ENCODE measurements at places on chromosomes 7 and 10. TPM values are rescaled to one million over a fixed set of nuclear protein-coding genes. Genes with fewer than 3 reads are reported as not detected.

GRCh38 chr10:13750299-13751190, 163.8 kb downstream of the PRPF18 start:
- no peak for DNase-seq
- H3K27me3 ChIP-seq, result no peaks in the 10 kb centered on the region
- no peak overlapping the region for H3K27ac ChIP-seq
- H3K4me3 ChIP-seq, result no peak overlapping the region
- H3K36me3 ChIP-seq, result no peaks in the 10 kb centered on the region

DNA sequence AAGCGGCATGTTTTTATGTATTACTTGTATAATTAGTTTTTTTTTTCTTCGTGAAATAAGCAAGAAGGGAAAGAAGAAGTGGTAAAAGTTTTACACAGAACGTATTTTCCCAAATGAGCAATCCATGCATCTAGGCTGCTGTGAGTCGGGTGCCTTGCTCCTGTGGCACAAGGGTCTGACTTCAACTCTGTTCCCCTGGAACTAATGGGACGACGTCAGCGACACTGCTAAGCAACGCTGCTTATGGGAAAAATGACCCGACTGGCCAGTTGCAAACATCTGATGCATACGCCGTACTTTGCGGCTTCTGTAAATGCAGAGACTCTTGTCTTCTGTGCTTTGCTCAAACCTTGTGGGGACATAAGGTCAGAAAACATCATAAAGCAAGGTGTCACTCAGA, 66.3 kb downstream of the MPP7 start:
- H3K4me3 ChIP-seq, result no peak overlapping the region
- no peaks in the 10 kb centered on the region for H3K36me3 ChIP-seq
- no peaks in the 10 kb centered on the region for H3K4me1 ChIP-seq
- H3K27me3 ChIP-seq, result no peaks in the 10 kb centered on the region

- H3K27ac ChIP-seq, result peak overlapping the region; percentile 17
- no peaks in the 10 kb centered on the region for H3K27me3 ChIP-seq
- no peaks in the 10 kb centered on the region for H3K36me3 ChIP-seq
- H3K4me1 ChIP-seq, result peaks cover 2% of the 10 kb centered on the region
- H3K4me3 ChIP-seq, result no peak overlapping the region
These were observed 201.2 kb downstream of the KCNMA1 start for GRCh38 chr10:77436257-77436975.

- H3K27me3 ChIP-seq, result no peaks in the 10 kb centered on the region
- peak; percentile 54 for DNase-seq
- H3K27ac ChIP-seq, result no peak overlapping the region
- H3K4me3 ChIP-seq, result no peak overlapping the region
- H3K36me3 ChIP-seq, result no peaks in the 10 kb centered on the region
- H3K4me1 ChIP-seq, result no peaks in the 10 kb centered on the region
These were observed 45.1 kb upstream of the INPP5A start for GRCh38 chr10:132492323-132493025.

DNA sequence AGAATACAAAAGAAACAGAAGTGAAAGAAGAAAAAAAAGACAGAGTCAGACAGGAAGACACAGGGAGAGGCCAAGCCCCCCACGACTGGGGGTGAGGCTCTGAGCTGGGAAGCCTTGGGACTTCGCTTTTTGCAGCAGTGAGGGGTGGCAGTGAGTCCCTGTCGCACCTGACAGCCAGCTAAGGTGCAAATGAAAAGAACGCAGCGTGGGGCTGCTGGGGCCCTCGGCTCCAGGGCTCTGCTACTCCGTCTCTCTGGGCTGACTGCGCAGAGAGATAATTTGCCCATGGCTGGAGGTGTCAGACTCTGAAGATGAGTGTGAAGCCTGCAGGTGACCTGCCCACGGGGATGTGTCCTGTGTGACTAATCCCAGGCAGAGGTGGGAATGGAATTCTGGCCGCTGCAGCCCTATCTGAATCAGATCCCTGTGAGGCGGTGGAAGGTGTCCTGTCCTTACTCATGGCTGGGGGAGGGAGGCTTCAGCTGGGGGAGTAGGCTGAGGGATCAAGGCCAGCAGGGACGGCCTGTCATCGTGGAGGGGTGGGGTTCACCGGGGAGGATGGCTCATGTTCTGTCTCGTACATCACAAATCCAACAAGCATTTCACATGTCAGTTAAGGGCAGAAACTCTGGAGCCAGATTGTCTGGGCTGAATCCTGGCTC, 96.4 kb downstream of the SLIT1 start:
- H3K27me3 ChIP-seq, result no peaks in the 10 kb centered on the region
- no peak overlapping the region for H3K27ac ChIP-seq
- no peaks in the 10 kb centered on the region for H3K4me1 ChIP-seq
- no peak overlapping the region for H3K4me3 ChIP-seq
- no peaks in the 10 kb centered on the region for H3K36me3 ChIP-seq
- DNase-seq, result no peak

GRCh38 chr10:89652806-89653370, 7.8 kb upstream of the PANK1 start:
- H3K4me3 ChIP-seq, result no peak overlapping the region
- no peaks in the 10 kb centered on the region for H3K36me3 ChIP-seq
- H3K27me3 ChIP-seq, result no peaks in the 10 kb centered on the region
- no peaks in the 10 kb centered on the region for H3K4me1 ChIP-seq

GRCh38 chr7:32476816-32477648, 13.1 kb downstream of the LSM5 start:
- no peak overlapping the region for H3K27ac ChIP-seq
- no peak overlapping the region for H3K4me3 ChIP-seq
- H3K36me3 ChIP-seq, result no peaks in the 10 kb centered on the region
- no peak for DNase-seq
- H3K27me3 ChIP-seq, result no peaks in the 10 kb centered on the region

DNA sequence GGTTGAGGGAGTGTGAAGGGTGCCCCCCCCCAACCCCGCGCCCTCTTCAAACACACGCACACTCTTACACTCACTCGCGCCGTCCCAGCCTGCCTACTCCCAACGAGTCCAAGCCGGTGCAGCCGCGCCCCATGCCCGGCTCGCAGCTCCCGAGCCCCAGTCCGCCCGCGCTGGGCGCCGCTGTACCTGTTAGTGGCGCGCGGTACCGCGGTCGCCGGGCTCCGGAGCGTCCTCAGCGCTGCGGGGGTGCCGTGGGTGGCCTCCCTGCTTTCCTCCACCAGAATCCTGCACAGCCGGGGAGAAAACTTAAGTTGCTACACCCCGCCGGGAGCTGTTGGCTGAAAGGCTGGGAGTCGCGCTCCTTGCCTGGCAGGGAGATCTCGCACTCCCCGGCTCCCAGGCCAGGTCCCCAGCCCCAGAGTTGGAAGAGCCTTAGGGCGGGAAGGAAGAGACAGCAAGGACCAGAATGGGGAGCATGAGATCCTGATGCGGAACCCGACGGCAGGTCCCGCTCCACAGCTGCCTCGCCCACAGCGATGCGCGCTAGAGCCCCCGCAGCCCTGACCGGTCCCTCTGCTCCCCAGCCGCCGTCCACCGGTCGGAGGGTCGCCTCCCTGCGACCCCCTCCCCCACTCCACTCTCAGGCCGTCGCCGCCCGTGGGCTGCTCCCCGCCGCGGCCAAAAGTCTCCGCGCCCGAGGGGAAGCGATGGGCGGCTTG, 863 bp downstream of the ST8SIA6 start:
- no peak overlapping the region for H3K27ac ChIP-seq
- no peaks in the 10 kb centered on the region for H3K36me3 ChIP-seq
- H3K4me1 ChIP-seq, result no peaks in the 10 kb centered on the region
- peak overlapping the region; percentile 73 for H3K4me3 ChIP-seq
- no peak for DNase-seq
- H3K27me3 ChIP-seq, result no peaks in the 10 kb centered on the region

- no peak for DNase-seq
- H3K36me3 ChIP-seq, result no peaks in the 10 kb centered on the region
- no peak overlapping the region for H3K4me3 ChIP-seq
These were observed 1064.6 kb upstream of the LRRTM3 start for GRCh38 chr10:65861249-65861648.

DNA sequence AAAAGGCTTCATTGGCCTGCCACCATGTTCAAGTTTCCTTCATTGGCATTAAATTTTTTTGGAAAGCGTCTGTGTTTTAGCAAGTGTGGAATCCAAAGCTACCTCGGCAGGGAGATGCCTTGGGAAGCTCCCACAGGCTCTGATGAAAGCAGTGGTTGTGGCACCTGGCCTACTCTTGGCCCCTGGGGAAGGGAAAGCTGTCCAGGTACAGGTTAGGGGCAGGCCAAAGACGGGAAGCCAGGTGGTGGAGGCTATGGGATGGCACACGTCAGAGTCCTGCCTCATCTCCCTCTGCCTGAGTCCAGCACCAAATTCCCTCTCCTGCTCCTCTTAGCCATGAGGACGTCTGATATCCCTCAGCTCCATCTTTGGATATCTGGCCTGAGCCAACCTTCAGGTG, 49.7 kb downstream of the C10orf120 start:
- H3K36me3 ChIP-seq, result no peaks in the 10 kb centered on the region
- DNase-seq, result no peak
- no peak overlapping the region for H3K4me3 ChIP-seq
- H3K27me3 ChIP-seq, result no peaks in the 10 kb centered on the region

- H3K4me3 ChIP-seq, result no peak overlapping the region
- no peak for DNase-seq
- no peaks in the 10 kb centered on the region for H3K27me3 ChIP-seq
These were observed 305.2 kb upstream of the PRKCQ start for GRCh38 chr10:6885284-6885683.

GRCh38 chr7:98598846-98599615, 18.1 kb upstream of the NPTX2 start:
- no peaks in the 10 kb centered on the region for H3K27me3 ChIP-seq
- no peak for DNase-seq
- no peaks in the 10 kb centered on the region for H3K36me3 ChIP-seq

GRCh38 chr7:47878662-47879061, 69.6 kb downstream of the PKD1L1 start:
- no peaks in the 10 kb centered on the region for H3K4me1 ChIP-seq
- no peak overlapping the region for H3K4me3 ChIP-seq
- H3K27me3 ChIP-seq, result no peaks in the 10 kb centered on the region
- no peak overlapping the region for H3K27ac ChIP-seq

DNA sequence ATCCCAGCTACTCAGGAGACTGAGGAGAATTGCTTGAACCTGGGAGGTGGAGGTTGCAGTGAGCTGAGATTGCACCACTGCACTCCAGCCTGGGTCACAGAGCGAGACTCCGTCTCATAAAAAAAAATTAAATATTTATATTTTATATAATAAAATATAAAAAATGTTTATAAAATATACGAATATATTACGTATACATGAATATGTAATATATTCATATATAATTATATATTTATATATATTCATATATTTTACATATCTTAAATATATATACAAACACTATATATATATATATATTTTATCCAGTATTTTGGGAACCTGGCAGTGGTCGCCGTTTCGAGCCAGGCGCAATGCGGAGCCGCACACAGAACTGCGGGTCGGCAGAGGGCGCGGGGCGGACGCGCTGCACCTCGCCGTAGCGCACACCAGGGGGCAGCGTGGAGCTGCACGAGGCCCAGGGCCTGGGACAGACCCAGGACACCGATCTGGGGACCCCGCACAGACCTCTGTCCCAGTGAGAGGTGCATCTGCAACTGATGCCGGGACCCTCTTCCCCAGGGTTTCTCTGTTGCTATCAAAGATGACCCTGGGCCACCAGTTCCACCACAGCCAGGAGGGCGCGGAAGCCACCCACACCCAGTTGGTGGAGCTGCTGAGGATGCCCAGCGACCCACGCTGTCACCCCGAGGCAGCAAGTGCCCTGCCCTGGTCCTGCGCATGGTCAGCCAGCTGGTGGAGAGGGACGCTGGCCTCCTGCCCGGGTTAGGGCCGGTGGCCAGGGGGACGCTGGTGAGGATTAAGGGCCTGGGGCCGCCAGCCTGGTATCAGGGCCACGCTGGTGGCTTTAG, 22.7 kb downstream of the AP5Z1 start:
- H3K4me3 ChIP-seq, result no peak overlapping the region
- H3K36me3 ChIP-seq, result no peaks in the 10 kb centered on the region
- DNase-seq, result no peak
- no peak overlapping the region for H3K27ac ChIP-seq
- no peaks in the 10 kb centered on the region for H3K27me3 ChIP-seq
- no peaks in the 10 kb centered on the region for H3K4me1 ChIP-seq

GRCh38 chr7:22920672-22921071, 93.3 kb downstream of the HYCC1 start:
- no peaks in the 10 kb centered on the region for H3K27me3 ChIP-seq
- no peak overlapping the region for H3K27ac ChIP-seq
- no peaks in the 10 kb centered on the region for H3K36me3 ChIP-seq

- H3K4me1 ChIP-seq, result no peaks in the 10 kb centered on the region
- no peaks in the 10 kb centered on the region for H3K36me3 ChIP-seq
- H3K4me3 ChIP-seq, result no peak overlapping the region
- no peak for DNase-seq
These were observed 43.0 kb downstream of the ZMYND11 start for GRCh38 chr10:178208-178607.

GRCh38 chr10:132477398-132478340, 59.9 kb upstream of the INPP5A start:
- peak; percentile 40 for DNase-seq
- H3K4me1 ChIP-seq, result no peaks in the 10 kb centered on the region
- H3K36me3 ChIP-seq, result no peaks in the 10 kb centered on the region
- no peak overlapping the region for H3K27ac ChIP-seq
- H3K27me3 ChIP-seq, result no peaks in the 10 kb centered on the region

- no peaks in the 10 kb centered on the region for H3K27me3 ChIP-seq
- no peaks in the 10 kb centered on the region for H3K4me1 ChIP-seq
- no peak for DNase-seq
- no peak overlapping the region for H3K4me3 ChIP-seq
- no peak overlapping the region for H3K27ac ChIP-seq
- no peaks in the 10 kb centered on the region for H3K36me3 ChIP-seq
These were observed 289.4 kb downstream of the DNAJB6 start for GRCh38 chr7:157625973-157626742.

GRCh38 chr7:53656881-53657280, 621.4 kb downstream of the POM121L12 start:
- H3K36me3 ChIP-seq, result no peaks in the 10 kb centered on the region
- H3K4me1 ChIP-seq, result no peaks in the 10 kb centered on the region
- no peak overlapping the region for H3K27ac ChIP-seq
- H3K27me3 ChIP-seq, result no peaks in the 10 kb centered on the region
- DNase-seq, result no peak

DNA sequence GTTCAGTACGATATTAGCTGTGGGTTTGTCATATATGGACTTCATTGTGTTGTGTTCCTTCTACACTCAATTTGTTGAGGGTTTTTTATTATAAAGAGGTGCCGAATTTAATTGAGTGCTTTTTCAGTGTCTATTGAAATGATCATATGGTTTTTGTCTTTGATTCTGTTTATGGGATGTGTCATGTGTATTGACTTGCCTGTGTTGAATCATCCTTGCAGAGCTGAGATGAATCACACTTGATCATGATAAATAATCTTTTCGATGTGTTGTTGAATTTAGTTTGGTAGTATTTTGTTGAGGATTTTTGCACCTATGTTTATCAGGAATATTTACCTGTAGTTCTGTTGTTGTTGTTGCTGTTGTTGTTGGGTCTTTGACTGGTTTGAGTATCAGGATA, 39.8 kb downstream of the ATOH7 start:
- DNase-seq, result no peak
- no peaks in the 10 kb centered on the region for H3K36me3 ChIP-seq
- H3K27ac ChIP-seq, result no peak overlapping the region
- H3K4me1 ChIP-seq, result no peaks in the 10 kb centered on the region

The CFAP69 gene
- polyA plus RNA-seq, result 18.7 TPM

The PON1 gene
- polyA plus RNA-seq, result not detected

The TDRD1 gene
- polyA plus RNA-seq, result 0.36 TPM

The ASZ1 gene
- polyA plus RNA-seq, result not detected

The TCAF2 gene
- 1.9 TPM for polyA plus RNA-seq

The ITIH2 gene
- polyA plus RNA-seq, result not detected

The CH25H gene
- polyA plus RNA-seq, result 1.0 TPM

The SH2D4B gene
- polyA plus RNA-seq, result not detected

The IGF2BP3 gene
- polyA plus RNA-seq, result not detected

The CACNB2 gene
- 2.8 TPM for polyA plus RNA-seq

The HSPA12A gene
- polyA plus RNA-seq, result 2.3 TPM

The DPP6 gene
- not detected for polyA plus RNA-seq

The AFAP1L2 gene
- polyA plus RNA-seq, result 4.0 TPM

The MYOF gene
- polyA plus RNA-seq, result 26.4 TPM

Data from aorta (tissue), 5 donors.